ENCODE measurements at places on chromosomes 1 and 21. TPM values are rescaled to one million over a fixed set of nuclear protein-coding genes. Genes with fewer than 3 reads are reported as not detected.
A peak's percentile ranks its signal among the peaks of the same experiment; 100 is the strongest.

- DNase-seq: no peak
Measured at GRCh38 chr1:218692808-218693207, 347.7 kb downstream of the TGFB2 start.

GRCh38 chr1:176374967-176375569 lies 87.9 kb upstream of the PAPPA2 start:
- peak; percentile 70 for DNase-seq

- no peak for DNase-seq
Measured at GRCh38 chr1:186839041-186839400, 10.3 kb downstream of the PLA2G4A start.

DNA sequence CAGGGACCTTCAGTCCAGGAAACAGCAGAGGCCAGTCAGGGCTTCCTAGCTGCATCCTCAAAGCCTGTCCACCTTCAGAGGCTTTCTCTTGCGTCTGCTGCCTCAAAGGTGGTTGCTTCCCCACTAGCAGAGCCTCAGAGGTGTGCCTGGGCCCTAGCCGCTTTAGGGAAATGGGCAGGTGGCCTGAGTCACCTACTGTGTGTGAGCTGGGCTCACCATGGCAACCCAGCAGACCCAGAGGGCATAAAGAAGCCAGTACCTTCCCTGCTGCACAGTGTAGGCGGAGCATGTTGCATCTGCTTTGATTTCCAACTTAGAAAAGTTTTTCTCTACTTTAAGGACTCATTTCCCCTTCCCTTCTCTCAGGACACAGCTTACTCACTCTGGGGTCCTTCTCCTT lies 12.5 kb downstream of the SLC9A1 start:
- DNase-seq: no peak

VSIG8 gene
- not detected for polyA plus RNA-seq

Data from K562 (cell line).